ENCODE measurements at places on chromosomes 5 and 9.
A peak's percentile ranks its signal among the peaks of the same experiment; 100 is the strongest.

GRCh38 chr9:136093995-136094881 lies 851 bp downstream of the NACC2 start:
- peak; percentile 62 for DNase-seq

DNA sequence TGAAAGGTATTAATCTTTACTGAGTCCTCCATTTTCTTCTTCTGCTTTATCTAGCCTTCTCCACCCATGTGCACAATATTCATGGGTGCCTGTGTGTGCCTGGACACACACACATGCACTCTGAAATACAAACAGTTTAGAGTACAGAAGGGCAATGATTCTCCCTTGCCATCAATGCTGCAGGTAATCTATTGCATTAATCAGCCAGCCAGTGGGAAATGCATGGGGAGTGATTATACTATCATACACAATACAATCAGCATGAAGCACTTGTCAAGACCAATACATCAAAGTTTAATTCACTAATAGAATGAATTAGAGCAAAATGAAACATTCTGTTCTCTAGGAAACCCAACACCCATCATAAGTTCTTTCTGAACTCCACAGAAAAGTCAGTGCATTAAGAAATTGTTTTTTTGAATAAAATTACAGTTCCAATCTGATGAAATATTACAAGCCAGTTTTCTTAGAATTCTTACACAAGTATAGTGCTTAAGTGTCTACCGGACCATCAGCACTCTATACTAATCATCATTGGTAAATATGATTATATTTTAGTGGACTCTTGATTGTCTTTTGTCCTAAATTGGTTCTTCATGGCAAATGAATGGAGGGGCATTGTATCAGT lies 172.2 kb downstream of the ZSWIM6 start:
- DNase-seq, result no peak

- no peak for DNase-seq
Measured at GRCh38 chr5:99025298-99026045, 96.7 kb upstream of the CHD1 start.

DNA sequence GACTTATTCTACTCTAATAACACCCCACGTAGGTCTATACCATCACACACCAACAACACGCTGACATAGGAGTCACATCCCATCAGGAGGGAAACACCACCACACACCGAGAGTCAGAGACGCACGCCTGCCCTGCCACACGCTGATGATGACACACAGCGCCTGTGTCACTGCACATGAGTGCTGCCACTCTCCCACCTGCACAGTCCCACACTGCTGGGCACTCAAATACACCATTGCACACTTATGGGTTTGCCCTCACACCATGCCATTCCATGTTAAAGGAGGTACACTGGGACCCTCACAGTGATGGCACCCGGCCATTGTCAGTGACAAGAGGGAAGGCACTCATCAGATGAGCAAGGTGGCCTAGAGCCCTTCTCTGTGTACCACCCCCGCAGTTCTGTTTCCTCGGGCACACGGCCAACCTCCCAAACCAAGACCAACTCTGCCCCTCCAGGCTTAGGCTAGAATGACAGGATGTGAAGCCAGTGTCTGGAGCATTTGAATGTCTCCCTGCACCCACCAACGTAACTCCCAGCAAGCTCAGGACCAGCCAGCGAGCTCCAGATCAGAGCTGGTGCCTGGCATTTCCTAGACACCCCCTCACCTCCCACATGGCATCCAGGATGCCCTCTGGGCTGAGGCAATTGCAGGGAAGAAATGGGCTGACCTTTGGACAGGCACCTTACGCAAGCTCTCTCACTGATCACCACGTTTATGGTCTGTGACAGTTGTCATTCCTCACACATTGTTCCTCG lies 3.6 kb upstream of the CPLX2 start:
- no peak for DNase-seq

DNA sequence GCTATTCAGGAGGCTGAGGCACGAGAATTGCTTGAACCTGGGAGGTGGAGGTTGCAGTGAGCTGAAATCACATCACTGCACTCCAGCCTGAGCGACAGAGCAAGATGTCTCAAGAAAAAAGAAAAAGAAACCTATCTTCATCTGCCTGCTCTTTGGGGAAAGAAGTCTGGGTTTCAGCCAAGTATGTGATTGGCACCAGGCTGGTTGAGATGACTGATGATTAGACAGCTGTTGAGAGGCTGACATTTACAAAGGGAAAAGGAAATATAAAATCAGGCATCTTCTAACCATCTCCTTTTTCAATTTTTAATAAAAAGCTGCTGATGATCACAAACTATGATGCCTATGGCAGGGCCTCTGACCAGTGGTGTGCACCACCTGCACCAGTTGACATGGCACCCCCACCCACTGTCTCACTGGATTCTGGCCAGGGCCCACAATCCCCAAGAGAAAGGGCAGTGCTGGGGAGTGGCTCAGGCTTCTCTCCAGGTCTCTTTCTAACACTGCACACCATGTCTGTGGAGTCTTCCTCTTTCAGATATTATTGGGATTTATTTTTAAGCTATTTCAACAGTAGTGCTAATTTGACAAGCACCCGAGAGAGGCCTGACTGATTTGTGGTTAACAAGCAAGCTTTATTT lies 17.2 kb upstream of the C5orf15 start:
- no peak for DNase-seq

DNA sequence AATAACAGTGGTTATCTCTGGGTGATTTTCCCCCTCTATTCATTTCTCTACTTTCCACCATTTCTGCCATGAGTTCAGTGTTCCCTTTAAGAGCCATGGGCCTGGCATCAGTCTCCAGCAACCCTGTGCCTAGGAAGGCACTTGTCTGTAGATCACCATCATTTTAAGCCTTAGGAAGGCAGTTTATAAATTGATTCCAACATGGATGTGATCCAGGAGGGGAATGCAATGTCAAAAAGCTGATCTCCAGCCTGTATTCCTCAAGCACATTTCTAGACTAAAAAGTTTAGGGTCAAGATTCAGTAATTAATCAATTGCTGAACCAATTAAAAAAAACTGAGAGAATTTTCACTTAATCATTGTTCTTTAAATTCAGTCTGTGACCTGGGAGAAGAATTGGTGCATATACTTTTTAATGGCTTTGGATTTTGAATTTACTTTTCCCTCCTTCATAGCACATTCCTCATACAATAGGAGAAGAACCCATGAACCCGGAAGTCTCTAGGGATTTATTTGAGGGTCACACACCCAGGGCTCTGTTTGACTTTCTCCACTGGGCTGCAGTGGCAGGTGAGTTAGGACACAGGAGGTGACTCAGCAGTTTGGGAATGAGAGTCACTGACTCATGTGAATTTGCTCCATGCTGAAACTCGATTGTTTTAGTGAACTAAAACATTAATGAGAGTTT lies 6.1 kb upstream of the ERMP1 start:
- no peak for DNase-seq
